ENCODE measurements at places on chromosomes 3 and 15.

DNA sequence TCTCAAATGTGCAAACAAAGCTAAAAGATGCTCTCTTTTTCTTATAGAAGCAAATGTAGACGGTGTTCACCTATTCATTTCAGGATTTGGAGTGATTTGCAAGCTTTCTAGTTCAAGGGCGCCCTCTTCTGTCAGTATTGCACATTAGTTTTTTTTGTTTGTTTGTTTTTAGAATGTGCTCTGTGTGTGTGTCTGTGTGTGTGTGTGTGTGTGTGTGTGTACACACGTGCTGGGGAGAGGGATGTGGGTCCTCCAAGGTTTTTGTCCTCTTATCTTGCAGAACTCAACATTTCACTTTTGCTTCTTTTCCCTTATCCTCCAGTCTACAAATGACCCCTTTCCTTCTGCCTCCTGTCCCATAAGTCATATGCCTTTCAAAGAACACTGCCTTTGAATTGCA, 23.5 kb downstream of the DNAH1 start:
- peak; percentile 48 for DNase-seq

DNA sequence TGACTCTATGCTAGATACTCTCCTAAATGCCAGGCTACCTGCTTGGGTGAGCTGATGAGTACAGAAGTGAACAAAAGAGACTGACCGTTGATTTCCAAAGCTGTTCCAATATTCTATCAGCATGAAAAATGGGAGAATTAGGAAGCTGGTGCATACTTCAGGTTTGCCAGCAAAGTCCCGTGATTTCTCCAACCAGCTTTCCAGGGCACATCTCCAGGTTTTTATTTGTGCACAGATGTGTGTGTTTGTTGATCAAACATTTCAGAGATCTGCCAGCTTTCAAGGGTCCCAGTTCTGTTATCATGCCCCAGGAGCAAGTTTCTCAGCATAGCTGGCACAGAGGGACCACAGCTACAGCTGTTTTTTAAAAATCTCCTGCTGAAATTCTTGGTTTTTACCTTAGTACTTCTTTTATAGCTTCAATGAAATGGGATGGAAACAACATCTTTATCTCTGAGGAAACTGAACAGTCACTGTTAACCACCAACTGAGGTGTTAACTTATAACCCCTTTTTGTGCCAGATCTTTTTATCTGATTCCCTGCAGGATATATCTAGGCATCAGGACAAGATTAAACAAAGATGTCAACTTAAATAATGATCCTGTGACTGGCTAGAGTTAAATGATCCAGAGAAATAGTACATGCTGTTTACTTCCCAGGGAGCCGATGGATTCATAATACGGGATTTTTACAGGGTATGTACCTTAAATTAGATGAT, 380.8 kb downstream of the GRM7 start:
- no peak for DNase-seq

- no peak for DNase-seq
Measured at GRCh38 chr3:53011324-53011723, 34.5 kb downstream of the SFMBT1 start.

DNA sequence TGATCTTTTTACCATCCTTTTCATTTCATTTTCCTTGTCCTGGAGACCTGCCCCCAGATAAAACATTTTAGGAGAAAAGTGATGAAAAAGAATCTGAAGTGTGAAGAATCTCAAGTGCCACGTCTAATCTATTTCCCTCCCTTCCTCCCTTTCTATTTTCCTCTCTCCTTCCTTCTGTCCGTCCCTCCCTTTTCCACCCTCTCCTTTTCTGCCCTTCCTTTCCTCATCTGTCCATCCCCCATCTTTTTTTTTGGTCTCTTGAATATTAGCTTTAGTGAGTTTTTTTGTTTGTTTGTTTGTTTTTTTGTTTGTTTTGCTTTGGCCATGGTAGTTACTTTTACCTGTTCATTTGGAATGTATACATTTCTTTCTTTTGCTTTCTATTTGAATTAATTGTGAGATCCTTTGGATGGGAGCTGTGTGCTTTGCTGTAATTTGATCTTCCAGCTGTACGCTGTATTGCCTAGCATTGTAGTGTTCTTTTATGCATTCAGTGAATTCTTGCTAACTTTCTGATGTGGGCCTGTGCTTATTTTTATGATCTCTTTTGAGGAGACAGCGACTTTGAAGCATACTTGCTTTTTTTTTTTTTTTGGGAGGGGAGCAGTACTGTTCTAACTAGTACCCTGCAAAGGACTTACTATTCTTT, 19.2 kb downstream of the CDIN1 start:
- no peak for DNase-seq

DNA sequence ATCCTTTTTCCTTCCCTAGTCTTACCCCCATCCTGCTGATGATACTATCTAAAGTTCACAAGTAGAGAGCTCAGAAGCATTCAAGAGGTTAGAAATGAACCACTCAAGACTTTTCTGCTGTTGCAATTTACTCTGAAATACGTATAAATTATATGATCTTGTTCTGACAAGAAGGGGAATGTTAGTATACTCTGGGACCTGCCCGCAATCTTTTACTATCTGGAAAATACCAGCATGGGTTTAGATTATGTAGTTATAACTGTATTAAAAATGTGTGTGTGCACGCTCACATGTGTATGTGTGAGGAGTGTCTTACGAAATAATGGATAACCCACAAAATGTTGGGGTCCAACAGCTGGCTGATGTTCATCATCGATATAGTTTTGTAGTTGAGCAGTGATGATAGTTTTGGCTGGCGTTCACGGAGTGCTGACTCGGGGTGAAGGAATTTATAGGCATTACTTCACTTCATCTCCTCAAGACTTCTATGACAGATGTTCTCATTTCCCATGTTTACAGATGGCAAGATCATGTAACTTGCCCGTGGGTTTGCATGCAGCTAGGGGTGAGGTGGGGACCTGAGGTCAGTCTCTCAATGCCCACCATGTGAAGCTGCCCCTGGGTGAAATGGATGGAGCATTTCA, 297.5 kb upstream of the LYSMD4 start:
- no peak for DNase-seq

DNA sequence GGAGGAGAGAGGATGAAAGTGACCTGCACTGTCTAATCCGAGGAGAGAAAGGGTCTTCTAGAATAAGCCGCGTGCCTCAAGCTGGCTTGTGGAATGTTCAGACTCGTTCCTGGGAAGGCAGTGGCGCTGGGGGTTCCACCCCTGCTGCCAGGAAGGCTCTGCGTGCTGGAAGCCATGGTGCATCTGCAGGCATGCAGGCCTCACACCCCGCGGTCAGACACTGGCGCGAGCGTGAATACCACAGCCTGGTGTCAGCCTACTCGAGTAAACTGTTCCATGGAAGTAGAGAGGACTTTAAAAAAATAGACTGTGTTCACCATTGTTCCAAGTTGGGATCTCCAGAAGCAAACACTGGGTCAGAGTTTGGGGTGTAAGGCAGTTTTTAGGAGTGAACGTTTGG, 25.9 kb upstream of the GABRG3 start:
- no peak for DNase-seq

GRCh38 chr15:66306381-66306780, 13.0 kb downstream of the DIS3L start:
- no peak for DNase-seq

DNA sequence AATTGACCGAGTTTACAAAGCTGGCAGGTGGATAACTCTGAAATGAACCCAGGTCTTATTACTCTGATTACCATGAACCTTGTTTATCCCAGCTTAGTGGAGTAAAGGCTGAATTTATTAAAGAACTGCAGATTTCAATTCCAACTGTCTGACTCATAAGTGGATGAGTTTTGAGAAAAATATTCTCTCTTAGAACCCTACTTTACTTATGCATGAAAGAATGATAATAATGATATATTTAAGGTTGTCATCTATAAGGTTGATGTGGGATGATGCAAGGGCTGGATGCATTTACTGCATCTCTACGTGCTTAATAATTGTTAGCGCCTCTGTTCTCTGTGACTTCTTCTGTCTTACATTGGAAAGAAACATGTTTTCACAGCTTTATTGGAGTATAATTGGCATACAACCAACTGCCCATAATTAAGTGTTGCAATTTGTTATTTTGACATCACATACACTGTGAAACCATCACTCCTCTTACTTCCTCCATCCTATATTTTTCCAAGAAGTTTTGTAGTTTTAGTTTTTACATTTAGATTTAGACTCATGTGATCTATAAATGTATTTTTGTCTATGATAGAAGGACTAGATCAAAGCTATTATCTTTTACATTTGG, 771.2 kb upstream of the ARRDC4 start:
- no peak for DNase-seq

GRCh38 chr3:49607796-49608195, 53.5 kb downstream of the BSN start:
- no peak for DNase-seq

DNA sequence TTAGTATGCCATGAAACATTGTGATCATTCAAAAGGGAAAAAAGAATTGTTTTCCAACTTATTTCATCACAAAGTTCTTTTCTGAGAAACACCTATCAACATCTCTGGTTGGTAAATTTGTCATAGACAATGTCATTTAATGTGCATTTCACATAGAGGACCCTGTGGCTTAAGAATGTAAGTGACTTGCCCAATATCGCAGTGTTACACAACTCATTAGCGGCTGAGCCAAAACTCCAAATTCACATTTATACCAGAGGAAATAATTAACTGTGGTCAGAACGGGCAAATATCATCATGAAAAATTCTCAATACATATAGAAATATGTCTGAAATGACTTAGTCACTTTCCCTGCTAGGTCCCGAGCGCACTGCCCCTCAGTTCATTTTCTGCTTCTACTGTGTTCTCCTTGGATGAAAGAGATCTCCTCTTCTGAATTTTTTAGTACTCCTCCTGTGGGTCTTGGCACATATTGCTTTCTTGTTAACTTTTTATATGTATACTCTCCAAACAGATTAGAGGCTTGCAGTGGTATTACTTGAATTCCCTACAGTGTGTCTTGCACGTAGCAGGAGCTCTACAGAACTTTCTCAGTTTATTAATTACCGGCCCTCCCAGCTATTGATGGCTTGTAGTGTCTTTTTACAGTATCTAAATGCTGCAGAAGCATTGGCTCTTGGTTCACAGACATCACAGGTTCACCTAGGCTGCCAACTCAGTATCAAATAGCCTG, 33.1 kb downstream of the PTX3 start:
- no peak for DNase-seq

DNA sequence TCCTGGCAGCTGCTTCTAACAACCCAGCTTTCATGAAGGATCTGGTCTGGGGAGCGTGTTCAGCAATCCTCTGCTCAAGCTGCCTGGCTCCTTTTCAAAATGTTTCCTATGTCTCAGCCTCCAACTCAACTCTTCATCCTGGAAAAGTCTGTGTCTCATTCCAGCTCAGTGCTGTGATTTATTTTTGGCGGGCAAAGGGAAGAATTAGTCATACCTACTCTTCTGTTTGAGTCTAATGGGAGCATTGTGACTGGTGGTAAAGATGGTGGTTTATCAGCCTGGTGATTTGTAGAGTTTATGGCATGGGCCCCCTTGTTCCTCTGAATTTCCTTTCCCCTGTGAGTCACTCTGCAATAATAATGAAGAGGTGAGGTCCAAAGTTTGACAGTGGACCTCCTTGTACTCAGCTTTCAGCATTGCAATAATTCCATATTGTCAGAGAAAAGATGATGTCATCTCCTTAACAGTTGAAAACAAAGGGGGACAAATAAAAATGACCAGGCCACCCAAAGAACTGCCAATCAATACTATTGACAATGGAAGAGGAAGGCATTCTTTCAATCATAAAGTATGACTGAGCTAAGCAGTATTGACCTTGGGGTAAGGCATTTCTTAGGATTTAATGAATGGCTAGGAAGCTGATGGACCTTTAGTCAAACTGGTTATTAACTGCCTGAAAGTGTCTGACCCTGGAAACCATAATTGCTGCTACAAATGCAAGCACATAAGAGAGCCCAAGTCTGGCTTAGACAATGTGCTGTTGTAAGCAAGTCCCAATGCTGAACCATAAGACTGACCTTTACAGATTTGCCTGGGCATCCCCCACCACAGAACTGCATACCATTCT, 204.7 kb upstream of the MCTP2 start:
- no peak for DNase-seq

GRCh38 chr3:76941376-76941775, 98.5 kb upstream of the ROBO2 start:
- DNase-seq = no peak

DNA sequence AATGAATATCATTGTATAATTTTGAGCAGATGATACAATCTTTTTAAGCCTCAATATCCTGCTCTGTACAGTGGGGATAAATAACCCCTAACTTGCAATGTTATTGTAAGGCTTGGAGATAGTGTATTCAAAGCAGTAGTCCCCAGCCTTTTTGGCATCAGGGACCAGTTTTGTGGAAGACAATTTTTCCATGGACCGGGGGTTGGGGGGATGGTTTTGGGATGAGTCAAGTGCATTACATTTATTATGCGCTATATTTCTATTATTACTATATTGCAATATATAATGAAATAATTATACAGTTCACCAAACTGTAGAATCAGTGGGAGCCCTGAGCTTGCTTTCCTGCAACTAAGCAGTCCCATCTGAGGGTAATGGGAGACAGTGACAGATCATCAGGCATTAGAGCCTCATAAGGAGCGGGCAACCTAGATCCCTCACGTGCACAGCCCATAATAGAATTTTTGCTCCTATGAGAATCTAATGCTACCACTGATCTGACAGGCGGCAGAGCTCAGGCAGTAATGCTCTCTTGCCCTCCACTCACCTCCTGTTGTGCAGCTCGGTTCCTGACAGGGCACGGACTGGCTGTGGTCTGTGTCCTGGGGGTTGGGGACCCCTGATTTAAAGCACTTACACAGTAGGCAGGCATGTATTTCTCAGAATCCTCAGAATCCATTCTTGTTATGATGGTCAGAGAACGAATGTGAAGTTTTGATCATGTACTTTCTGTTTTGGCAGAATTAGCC, 102.2 kb downstream of the PTPRG start:
- DNase-seq = no peak

GRCh38 chr15:25890529-25890928, 27.4 kb upstream of the ATP10A start:
- no peak for DNase-seq

DNA sequence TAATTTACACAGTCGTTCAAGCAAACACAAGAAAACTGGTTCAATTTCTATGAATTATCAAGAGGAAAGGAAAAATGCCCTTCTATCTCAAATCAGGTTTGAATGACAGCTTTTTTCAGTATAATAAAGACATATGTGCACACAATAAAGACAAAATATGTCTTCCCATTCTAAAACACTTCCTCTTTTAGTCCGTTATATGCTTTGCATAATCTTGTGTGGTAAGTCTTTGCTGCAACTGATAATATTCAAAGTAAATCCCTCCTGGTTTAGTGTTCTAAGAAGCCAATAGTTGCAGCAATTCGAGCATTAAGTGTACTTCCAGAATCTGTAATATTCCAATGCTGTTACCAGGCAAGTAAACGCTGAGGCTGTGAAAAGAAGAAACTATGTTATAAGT, 43.7 kb upstream of the MAPKBP1 start:
- no peak for DNase-seq

GRCh38 chr15:77607894-77608261, 24.8 kb downstream of the LINGO1 start:
- DNase-seq = no peak

DNA sequence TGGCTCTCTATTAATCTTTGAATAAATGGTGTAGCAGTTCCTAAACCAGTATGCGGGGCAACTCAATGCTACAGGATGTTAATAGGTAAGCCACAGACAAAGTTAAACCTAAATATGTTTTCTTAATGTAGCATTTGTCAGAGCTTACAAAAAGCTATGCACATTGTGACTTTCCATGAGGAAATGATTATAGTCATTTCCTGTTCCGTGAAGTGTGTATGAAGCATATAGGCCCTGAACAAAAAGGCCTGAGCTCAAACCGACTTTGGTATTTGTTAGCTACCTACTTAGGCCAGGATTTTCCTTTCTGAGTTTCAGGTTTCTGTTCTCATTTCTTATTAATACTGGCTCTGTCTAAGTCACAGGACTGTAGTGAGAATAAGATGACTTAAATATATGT, 14.2 kb downstream of the ZNF80 start:
- DNase-seq = no peak

Measured in progenitor cell of endocrine pancreas (in vitro differentiated cells).